Cardiac muscle cell (in vitro differentiated cells and primary cell): ENCODE measurements at places on chromosomes 3 and 15. TPM values are rescaled to one million over a fixed set of nuclear protein-coding genes. Genes with fewer than 3 reads are reported as not detected.

Gene TIMP4
- 0.11 TPM in 1 of 2 replicates, not detected in the other for total RNA-seq

Gene LMAN1L
- not detected in 2 replicates for total RNA-seq

Gene CNTN6
- total RNA-seq: 0.21 TPM in 2 replicates

Gene CEP97
- 11.8 and 20.4 TPM in 2 replicates for total RNA-seq

Gene SKOR1
- 0.85 and 1.1 TPM in 2 replicates for total RNA-seq

Gene CCR9
- 0.21 and 0.27 TPM in 2 replicates for total RNA-seq

DNA sequence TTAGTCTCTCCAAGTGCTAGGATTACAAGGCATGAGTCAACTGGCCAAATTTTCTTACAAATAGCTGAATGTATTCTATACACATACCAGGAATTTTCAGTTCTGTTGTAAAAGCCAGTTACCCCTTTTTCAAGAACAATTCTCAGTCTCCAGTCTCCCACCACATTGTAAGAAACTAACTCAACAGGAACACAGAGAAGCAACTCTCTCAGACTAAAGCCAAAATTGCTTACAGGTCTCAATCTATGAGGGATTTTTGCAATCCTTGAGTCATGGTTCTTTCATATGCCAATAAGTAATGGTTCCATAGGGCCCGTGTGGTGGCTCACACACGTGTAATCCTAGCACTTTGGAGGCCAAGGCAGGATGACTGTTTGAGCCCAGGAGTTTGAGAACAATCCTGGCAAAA lies 8.5 kb downstream of the IP6K2 start:
- H3K27me3 ChIP-seq: no peaks in the 10 kb centered on the region
- peak overlapping the region; percentile 36 for H3K27ac ChIP-seq
- no peak overlapping the region for H3K4me3 ChIP-seq

GRCh38 chr3:30170681-30171438 lies 435.5 kb upstream of the TGFBR2 start:
- no peak for DNase-seq
- no peak overlapping the region for H3K4me3 ChIP-seq
- no peaks in the 10 kb centered on the region for H3K4me1 ChIP-seq
- no peak overlapping the region for H3K27ac ChIP-seq

DNA sequence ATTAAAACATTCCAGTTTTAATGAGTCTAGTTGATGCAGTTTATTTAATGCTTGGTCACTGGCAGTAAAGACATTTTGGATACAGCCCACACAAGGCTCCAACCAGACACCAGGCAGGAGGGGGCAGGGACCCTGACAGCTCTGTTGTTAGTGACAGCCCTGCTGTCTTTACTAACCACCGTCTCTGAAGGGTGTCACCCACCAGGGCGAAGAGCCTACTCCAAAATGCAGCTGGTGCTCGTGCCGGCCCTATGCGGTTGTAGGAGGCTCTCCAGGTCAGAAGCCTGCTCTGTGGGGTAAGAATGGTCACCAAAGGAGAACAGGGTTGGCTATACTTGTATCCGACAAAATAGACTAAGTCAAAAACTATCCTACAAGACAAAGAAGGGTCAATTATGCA lies 132.2 kb downstream of the ATP10A start:
- no peaks in the 10 kb centered on the region for H3K27me3 ChIP-seq
- no peaks in the 10 kb centered on the region for H3K36me3 ChIP-seq
- DNase-seq: no peak
- no peak overlapping the region for H3K27ac ChIP-seq

DNA sequence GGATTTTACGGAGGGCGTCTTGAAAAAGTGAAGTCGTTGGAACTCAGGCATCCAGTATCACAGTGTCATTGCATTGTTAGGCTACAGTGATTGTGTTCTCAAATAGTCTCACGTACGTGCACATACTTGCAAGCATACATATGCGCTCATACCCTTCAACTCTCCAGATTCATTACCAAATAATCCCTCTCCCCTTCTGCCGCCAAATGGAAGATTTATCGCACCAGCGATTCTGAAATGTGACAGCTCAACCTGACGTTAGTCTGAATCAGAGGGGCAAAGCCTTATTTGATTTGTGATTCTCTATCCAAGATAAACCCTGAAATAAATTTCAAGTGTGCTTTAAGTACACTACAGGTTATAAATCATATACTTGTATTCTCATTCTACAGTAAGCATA lies 119.4 kb downstream of the GADL1 start:
- H3K4me3 ChIP-seq: no peak overlapping the region
- DNase-seq: no peak
- no peaks in the 10 kb centered on the region for H3K36me3 ChIP-seq
- H3K27me3 ChIP-seq: no peaks in the 10 kb centered on the region
- H3K27ac ChIP-seq: no peak overlapping the region

DNA sequence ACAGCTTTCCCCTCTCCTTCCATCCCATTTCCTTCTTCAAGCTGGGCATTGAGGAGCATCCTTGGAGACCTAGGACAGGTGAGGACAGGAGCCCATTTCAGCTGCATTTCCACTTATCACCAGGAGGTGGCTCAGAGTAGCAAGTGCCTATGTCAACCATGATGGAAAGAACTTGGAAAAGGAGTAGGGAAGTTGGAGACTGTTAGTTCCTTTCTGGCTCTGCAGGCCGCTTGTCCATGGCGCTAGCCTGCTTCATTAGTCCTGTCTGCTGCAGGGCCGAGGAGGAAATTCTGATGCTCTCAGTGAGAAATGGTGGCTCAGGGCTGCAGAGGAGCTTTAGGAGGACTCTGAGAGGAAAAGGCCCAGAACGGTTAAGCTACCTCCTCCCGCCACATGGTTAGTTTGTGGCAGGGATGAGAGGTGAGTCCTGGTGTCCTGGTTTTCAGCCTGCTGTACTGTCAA lies 7.0 kb upstream of the CD276 start:
- no peak overlapping the region for H3K27ac ChIP-seq
- H3K4me1 ChIP-seq: peaks cover 5% of the 10 kb centered on the region
- H3K4me3 ChIP-seq: no peak overlapping the region

GRCh38 chr3:60932643-60933042 lies 318.6 kb downstream of the FHIT start:
- H3K36me3 ChIP-seq: no peaks in the 10 kb centered on the region
- H3K27ac ChIP-seq: no peak overlapping the region
- H3K4me3 ChIP-seq: no peak overlapping the region
- no peaks in the 10 kb centered on the region for H3K4me1 ChIP-seq
- H3K27me3 ChIP-seq: no peaks in the 10 kb centered on the region

DNA sequence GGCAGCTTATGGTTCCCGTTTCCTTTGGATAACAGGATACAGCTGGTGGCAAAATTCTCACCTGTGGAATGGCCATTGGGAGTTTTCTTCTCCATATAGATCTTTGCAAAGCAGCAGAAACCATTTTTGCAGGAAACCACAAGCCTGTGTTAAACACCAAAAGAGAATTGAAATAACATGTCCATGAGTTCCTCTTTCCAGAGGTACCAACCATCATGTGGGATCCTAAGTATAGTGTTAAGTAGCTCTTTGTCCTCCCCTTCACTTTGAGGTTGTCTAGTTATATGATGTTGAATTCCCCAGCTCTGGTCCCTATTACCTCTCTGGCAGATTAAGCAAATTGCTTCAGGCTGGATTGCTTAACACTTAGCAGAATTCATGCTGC lies 94.9 kb downstream of the AKAP13 start:
- H3K27ac ChIP-seq: no peak overlapping the region
- H3K27me3 ChIP-seq: no peaks in the 10 kb centered on the region
- no peak overlapping the region for H3K4me3 ChIP-seq
- no peak for DNase-seq

GRCh38 chr3:162398554-162398953 lies 901.9 kb downstream of the OTOL1 start:
- DNase-seq: no peak
- no peak overlapping the region for H3K27ac ChIP-seq
- H3K4me1 ChIP-seq: no peaks in the 10 kb centered on the region

GRCh38 chr3:138124706-138125355 lies 7.4 kb downstream of the A4GNT start:
- DNase-seq: peak; percentile 59
- H3K27me3 ChIP-seq: no peaks in the 10 kb centered on the region
- no peaks in the 10 kb centered on the region for H3K36me3 ChIP-seq
- H3K4me3 ChIP-seq: no peak overlapping the region
- no peak overlapping the region for H3K27ac ChIP-seq

- DNase-seq: no peak
- H3K4me1 ChIP-seq: peaks cover 14% of the 10 kb centered on the region
- H3K27ac ChIP-seq: no peak overlapping the region
Observed at GRCh38 chr3:197023241-197023997, 6.2 kb downstream of the MELTF start.
